ENCODE measurements at places on chromosomes 11 and 22.
A peak's percentile ranks its signal among the peaks of the same experiment; 100 is the strongest.

DNA sequence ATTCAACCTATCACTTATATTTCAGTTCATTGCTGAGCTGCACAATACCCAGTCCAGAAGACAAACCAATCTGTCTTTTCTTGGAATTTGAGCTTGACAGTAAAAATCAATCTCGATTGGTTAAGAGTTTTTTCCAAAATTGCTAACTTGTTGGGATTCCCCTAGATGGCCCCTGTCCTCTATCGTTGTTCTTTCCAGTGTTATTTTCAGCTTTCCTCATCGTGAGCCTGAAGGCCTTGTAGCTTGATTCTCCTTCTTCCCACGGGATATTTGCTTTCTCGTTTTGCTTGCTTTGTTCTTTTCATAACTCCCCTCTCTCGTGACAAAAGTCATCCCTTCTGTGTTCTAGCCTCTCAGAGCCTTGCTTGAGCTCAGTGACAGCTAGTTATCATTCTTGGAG, 3.1 kb downstream of the OR8B8 start:
- DNase-seq = no peak

- DNase-seq = no peak
Measured at GRCh38 chr11:72807021-72807693, 7.1 kb upstream of the ATG16L2 start.

GRCh38 chr22:46452195-46453005, 85.0 kb downstream of the CELSR1 start:
- no peak for DNase-seq

DNA sequence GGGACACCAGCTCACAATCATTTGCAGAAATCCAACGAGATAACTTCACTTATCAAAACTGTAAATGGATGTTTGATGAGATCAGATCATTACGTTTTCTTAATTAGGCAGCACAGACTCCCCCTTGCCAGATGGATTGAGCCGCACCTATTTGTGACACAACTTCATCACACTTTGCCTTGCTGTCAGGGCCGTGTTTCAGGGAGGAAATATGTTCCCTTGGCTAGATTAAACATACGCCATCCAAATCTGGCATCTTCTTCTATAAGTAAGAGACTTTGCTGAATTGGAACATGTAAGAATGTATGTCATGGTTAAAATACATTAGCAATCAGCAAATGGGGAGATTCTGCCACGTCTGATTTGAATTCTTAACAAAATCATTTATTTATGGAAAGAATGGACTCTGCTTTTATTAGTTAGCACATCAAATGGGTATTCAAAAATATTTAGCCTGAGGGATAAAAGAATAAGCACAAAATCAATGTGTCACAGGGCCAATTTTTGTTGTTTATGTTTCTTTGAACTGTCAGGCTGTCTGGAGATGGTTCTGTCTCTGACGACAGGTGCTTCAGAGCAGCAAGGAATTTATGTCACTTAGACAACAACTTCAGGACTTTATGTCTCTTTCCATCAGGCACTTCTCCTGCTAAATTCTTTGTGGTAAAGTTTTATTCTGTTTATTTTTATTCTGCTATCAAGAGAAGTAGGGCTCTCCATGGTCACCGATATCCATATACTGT, 326.1 kb upstream of the NCAM1 start:
- no peak for DNase-seq

- DNase-seq = no peak
Measured at GRCh38 chr11:128814856-128815705, 52.0 kb downstream of the KCNJ1 start.

- no peak for DNase-seq
Measured at GRCh38 chr11:133133050-133133449, 399.3 kb downstream of the OPCML start.

DNA sequence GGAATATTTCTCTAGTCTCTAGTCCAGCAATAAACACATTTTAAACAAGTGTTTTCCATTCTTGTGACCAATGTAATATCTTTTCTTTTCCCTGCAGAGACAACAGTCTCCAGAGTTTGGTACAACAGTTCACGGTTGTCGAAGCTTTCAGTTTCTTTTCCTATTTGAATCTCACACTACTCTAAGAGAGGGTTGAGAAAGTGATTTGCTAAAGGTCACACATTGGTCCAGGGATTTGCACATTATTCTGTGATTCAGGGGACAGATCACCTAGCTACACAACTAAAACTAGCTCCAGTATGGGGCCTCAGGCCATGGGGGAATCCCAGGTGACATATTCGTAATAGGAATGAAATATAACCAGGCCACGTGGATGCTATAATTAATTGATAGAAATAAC, 132.5 kb downstream of the HIPK3 start:
- DNase-seq = no peak

- no peak for DNase-seq
Measured at GRCh38 chr22:36561291-36561811, 32.4 kb upstream of the EIF3D start.

- DNase-seq = no peak
Measured at GRCh38 chr11:132422722-132423121, 1052.3 kb downstream of the NTM start.

DNA sequence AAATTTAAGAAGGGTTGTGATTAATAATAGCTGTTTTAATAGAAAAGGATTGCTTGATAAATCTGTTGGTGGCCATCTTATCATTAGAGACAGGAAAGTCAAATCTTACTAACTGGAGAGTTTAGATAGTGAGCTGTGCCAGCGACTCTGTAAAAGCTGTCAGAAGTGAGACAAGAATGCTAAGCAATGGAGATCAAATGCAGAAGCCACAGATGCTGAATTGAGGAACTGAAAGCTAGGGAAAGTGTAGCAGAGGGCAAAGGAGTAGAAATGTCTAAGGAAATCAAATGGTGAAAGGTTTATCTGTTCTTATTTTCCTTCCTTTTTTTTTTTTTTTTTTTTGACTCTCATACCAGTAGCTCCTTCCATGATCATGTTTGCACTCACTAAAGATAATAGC, 13.7 kb downstream of the MS4A13 start:
- DNase-seq = no peak

DNA sequence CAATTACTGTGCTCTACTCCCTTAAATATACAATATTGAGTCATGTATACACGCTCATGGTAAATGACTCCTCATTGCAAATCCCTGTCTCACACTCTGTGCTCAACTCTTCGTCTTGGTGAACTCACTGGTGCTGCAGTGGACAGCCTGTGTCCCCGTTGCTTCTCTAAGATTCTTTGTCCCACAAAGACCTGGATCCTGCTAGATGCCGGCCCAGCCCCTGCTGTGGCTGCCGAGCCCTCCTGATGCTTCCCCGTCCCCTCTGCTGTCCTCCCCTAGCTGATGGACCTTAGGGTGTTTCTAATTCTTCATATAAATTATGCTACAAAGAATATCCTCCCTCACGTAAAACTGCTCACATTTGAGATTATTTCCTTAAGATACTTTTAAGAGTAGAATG, 5.5 kb downstream of the APOL2 start:
- no peak for DNase-seq

DNA sequence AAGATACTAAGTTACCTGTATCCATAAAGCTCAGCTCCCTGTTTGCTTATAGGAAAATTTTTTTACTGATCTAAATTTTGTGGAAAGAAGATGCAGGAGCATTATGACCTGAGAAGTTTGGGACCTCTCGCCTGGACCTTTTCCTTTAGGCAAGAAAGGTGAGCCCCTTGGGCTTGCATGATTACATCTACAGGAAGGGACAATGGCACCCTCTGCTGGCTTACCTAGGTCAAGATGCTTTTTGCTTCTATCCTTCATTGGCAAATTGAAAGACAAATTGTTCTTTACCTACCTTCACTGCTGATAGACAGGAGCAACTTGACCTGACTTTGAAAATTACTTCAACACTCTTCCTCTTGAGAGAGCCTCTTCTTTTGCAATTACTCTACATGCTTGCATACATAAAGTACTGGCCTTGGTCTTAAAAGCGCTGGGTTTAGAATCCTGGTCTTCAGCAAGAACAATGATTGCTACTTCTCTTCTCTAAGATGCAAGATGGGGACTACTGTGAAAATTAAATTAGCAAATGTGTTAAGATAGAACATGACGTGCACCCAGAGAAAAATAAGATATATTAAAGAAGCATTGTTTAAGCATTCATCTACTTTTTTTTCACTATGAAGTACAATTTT, 147.2 kb downstream of the TRPC6 start:
- no peak for DNase-seq

GRCh38 chr11:79294845-79295731, 145.7 kb downstream of the TENM4 start:
- DNase-seq = no peak

GRCh38 chr11:113376156-113376555, 11.4 kb upstream of the ANKK1 start:
- no peak for DNase-seq

GRCh38 chr11:100434821-100435641, 252.1 kb upstream of the ARHGAP42 start:
- no peak for DNase-seq

DNA sequence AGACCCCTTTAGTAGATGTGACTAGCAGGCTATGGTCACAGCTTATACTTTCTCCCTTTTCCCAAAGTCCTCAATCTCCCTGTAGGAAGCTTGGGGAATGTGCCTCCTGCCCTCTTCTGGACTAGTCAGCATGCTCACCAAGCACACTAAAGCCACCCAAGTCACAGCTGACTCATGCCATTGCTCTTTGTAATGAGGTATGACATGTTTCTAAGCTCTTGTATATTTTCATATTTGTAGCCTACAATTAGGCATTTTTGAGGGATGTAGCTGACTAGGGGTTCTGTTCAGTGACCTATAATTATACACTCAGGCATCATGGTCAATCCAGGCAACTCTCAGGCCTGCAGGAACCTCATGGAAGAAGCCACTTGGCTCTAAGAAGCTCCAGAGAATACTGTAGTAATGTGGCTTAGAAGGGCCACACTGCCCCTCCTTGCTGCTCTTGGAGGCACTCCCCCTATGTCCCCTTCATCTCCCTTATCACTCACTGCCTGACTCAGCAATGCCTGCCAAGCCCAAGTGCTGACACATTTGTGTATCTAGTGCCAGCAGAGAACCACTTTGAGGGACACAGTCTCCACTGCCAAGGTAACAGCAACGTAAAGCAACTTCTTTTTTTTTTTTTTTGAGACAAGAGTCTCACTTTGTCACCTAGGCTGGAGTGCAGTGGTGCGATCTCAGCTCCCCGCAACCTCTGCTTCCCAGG, 86.2 kb downstream of the RPL27A start:
- DNase-seq = peak; percentile 97

DNA sequence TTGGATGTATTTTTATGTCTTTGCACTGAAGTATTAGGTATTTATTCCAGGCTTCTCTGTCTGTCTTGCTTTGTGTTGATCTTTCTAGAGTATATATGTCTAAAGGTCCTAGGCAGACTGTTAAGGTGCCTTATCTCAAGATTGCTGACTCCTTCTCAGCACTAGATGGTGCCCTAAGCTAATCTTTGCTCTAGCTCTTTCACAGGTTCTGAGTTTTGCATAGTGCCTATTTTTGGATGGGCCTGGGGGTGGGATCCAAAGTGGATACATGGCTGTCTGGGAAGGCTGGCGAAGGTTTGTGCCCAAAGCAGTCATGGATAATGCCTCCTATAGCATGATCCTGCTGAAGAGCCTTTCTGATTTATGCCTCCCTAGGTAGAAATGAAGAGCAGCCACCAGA, 154.9 kb downstream of the TRPC6 start:
- no peak for DNase-seq

GRCh38 chr11:111155021-111155420, 90.5 kb upstream of the POU2AF2 start:
- no peak for DNase-seq

DNA sequence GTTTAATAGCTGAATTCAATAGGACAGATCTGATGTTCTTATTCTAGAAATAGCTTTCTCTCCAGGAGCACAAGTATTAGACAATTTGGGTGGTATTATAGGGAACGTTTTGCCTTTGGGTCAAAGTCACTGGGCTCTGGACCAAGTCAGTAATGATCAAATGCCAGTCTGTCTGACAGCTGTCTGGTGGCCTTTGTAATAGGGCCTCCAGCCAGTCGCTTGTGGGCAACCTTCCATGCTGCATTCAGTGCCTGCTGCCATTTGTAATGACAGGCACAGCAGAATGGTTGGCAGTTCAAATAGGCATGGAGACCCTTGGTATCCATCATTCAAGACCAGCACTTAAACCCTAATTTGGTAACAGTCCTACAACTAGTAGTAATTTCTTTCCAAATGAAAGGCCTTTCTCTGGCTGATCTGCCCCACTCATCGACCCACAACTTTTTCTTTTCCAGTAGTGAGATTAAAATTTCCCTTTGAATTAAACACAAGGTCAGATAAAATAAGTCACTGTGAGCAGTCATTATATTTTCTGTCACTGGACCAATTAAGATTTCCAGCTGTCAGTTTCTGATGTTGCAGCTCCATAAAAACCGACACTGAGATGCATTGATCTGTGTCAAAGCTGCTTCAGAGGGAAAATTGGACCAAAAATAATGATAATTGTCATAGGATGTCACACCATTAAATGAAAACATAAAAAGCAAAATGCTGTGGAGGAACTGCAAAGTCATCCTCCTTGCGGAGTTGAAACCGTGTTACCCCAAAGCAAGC, 1038.1 kb downstream of the LRRC4C start:
- no peak for DNase-seq

DNA sequence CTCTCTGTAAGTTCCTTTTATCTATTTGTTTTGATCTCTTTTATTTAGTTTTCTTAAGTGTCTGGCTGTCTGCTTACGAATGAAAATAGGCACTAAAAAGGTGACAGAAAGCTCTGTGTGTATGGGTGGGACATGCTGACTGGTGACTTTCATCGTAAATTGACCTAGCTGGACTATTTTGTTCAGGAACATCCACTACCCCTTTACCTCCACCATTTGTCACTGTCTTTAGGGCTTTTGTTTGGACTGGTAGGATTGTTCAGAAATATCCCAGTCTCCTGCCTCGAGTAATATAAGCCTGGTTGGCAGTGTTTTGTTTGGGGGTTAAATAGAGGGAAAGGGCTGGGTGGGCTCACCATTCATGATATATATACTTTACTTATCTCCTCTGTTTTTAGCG, 20.9 kb downstream of the EMSY start:
- no peak for DNase-seq

- no peak for DNase-seq
Measured at GRCh38 chr11:15720460-15720859, 605.7 kb downstream of the INSC start.

DNA sequence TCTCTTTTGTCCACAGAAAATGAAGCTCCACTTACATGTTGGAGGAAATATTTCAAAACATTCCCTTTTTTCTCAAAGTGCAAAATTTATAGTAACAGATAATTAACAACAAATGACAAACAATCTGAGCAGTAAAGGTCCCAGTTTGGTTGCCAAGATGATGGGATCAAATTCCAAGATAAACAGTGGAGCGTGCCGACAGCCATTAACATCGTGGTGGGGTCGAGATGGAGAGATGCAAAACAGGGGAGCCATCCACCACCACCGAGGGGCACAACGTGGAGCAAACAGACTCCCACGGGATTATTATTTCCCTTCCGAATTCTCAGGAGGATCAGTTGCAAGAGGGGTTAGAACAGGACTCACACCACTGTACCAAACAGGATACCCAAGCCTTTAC, 17.2 kb downstream of the MPPED2 start:
- DNase-seq = no peak

GRCh38 chr22:39251762-39252460, 7.1 kb upstream of the PDGFB start:
- no peak for DNase-seq

All from hematopoietic multipotent progenitor cell treated with erythropoietin and hydrocortisone succinate and interleukin-3 and kit ligand, for 15 days (in vitro differentiated cells).